Fibroblast of skin of abdomen (primary cell): ENCODE measurements at places on chromosomes 11 and 22.

GRCh38 chr11:71294846-71295600 is 42.6 kb upstream of the SHANK2 start:
- no peak for DNase-seq

GRCh38 chr11:119207415-119207960 is 1.3 kb downstream of the CBL start:
- no peak for DNase-seq

- no peak for DNase-seq
Observed at GRCh38 chr11:103904324-103904667, 132.1 kb upstream of the DDI1 start.

GRCh38 chr11:62732830-62733229 is 4.5 kb downstream of the TTC9C start:
- DNase-seq = peak; percentile 20

GRCh38 chr11:3087821-3088800 is 30.9 kb upstream of the CARS1 start:
- no peak for DNase-seq
